MCF 10A (cell line): ENCODE measurements at places on chromosomes 2 and 18.

DNA sequence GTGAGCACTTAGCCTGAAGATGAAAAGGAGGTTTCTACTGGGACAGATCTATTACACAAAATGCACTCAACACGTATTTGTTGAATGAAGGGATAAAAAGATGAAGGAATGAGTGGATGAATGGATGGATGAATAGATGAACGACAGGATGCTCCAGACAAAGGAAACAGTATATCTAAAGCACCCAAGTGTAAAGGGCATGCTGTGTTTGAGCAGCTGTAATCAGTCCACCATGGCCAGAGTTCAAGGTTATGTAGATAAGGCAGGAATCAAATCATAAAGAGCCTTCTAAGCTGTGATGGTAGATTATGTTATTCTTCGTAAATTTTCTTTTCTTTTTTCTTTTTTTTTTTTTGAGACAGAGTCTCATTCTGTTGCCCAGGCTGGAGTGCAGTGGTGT lies 213.8 kb upstream of the FBXO11 start:
- no peak for DNase-seq

GRCh38 chr2:218223046-218223445 lies 6.1 kb downstream of the ARPC2 start:
- peak; percentile 48 for DNase-seq

GRCh38 chr2:51149725-51150124 lies 117.8 kb upstream of the NRXN1 start:
- no peak for DNase-seq

DNA sequence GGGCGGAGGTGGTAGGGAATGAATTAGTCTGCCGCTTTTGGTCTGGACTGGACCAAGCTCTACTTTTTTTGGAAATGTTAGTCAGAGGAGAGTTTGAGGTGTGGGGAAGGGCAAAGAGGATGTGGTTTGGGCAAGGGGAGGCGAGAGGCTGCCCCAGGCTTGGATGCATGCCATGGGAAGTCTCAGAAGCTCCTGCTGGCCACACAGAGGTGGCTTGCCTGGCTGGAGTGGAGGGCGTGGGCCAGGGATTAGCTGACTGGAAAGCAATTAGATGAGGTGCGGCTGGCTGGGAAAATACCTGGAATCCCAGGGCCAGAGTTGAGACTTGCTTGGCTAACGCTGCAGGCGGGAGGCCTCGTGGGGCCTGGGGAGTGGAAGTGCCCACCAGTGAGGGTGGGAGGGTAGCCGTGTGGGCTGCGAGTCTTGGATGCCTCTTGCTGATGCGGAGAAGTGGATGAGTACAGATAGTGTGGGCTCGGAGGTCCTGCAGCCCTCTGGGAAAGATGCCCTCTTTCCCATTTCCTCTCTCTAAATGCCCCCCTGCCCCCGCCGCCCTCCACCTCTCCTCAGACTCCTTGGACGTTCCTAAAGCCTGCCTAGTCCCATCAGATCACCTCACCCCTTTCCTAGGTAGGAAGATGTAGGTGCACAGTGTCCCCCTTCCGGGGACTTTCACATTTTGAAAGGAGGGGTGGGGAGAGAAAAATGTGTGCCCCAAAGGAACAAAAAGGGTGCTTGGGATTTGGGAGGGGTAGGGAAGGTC lies 117.6 kb downstream of the SMAD7 start:
- DNase-seq, result peak; percentile 98

DNA sequence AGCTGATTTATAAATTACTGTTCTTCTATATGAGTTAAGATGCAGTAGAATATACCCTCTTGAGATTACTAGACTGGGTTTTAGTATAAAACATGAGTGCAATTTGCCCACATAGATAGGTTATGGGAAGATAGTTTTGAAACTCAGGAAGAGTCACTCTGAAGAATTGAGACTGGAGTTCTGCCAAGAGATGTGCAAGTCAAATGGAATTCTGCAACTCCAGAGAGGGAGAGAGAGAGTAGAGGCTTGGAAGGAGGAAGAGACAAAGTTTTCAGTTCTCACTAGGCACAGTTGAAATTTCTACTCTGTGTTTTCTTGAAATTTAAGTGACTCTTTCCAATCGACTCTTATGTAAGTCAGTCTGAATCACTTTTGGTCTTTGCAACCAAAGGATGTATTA lies 878.8 kb downstream of the TSN start:
- DNase-seq, result peak; percentile 93

GRCh38 chr2:99643787-99644418 lies 154.1 kb upstream of the REV1 start:
- no peak for DNase-seq

DNA sequence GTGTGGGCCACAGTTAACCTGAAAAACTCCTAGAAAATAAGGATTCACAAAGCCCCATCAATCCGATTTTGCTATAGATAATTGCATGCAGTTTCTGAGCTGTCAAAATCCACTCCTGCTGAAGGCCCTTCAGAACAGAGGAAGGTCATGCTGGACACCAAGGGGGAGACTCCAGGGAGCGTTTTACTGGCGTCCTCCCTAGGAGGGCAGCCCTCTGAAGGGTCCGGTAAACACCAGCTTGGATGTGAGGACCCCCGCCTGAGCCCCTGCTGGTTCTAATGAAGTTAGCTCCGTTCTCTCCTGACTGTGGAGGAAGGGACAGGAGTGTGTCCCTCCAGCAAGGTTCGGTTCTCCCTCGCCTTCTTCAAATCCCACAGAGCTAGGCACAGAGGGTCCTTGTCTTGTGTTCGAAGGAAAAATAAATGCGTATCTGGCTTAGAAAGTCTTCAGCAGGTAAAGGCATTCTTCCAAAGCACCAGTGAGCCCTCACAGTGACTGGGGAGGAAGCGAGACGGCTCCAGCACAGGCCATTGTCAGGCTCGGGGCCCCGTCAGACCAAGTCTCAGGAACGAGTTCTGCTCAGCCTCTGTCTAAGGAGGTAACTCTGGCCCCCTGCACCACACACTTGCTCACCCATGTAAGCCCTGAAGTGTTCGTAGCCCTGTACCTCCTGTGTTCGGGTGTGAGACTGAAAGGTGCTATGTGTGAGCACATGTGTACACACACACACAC lies 41.6 kb downstream of the CABLES1 start:
- no peak for DNase-seq
